ENCODE measurements at places on chromosomes 16 and 17.
A peak's percentile ranks its signal among the peaks of the same experiment; 100 is the strongest.

- no peak for DNase-seq
Measured at GRCh38 chr17:65220732-65221131, 83.6 kb downstream of the RGS9 start.

- no peak for DNase-seq
Measured at GRCh38 chr17:75147878-75148546, 6.3 kb downstream of the JPT1 start.

GRCh38 chr17:39753514-39754160 lies 15.9 kb downstream of the GRB7 start:
- DNase-seq, result peak; percentile 54

GRCh38 chr16:12318661-12319427 lies 342.3 kb downstream of the SNX29 start:
- DNase-seq, result no peak

GRCh38 chr17:61294777-61295176 lies 104.9 kb upstream of the TBX2 start:
- peak; percentile 1 for DNase-seq

DNA sequence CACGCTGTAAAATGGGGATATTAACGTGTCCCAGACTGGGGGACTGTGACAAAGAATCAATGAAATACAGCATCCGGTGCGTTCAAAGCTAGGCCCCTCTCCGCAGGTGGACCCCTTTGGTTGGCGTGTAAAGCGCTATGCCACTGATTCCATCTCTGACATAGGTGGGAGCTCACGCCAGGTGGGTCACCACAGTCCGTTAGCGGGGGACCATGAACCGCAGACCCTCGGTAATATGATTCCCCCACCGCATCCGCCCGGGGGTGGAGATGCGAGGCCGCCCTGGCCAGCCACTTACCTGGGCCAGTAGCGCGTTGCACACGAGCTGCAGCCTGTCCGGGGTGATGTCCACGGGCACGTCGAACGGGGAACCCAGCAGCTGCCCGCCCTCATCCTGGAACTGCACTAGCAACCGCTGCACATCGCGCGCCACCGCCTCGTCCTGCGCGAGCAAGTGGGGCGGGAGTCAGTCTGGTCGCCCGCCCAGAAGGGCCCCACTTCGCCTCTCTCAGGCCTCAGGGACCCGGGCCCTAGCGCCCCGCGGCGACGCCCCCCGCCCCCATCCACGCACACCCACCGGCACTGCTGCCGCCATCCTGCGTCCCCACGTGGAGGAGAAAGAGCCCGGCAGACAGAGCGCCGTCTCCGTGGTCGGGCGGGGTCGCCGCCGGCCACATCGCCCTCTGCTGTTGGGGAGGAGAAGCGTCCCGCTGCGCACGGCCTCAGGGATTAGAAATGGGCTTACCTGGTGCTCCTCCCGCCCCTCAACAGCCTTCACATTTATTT lies at the start of gene NLE1:
Gene NLE1, minus strand, starts transcription at position 623 of the 786 bp plus-strand sequence. Its CDS starts 28 bp downstream, at position 595.
- DNase-seq, result peak; percentile 82

- no peak for DNase-seq
Measured at GRCh38 chr17:71825687-71826086, 295.1 kb upstream of the SOX9 start.

DNA sequence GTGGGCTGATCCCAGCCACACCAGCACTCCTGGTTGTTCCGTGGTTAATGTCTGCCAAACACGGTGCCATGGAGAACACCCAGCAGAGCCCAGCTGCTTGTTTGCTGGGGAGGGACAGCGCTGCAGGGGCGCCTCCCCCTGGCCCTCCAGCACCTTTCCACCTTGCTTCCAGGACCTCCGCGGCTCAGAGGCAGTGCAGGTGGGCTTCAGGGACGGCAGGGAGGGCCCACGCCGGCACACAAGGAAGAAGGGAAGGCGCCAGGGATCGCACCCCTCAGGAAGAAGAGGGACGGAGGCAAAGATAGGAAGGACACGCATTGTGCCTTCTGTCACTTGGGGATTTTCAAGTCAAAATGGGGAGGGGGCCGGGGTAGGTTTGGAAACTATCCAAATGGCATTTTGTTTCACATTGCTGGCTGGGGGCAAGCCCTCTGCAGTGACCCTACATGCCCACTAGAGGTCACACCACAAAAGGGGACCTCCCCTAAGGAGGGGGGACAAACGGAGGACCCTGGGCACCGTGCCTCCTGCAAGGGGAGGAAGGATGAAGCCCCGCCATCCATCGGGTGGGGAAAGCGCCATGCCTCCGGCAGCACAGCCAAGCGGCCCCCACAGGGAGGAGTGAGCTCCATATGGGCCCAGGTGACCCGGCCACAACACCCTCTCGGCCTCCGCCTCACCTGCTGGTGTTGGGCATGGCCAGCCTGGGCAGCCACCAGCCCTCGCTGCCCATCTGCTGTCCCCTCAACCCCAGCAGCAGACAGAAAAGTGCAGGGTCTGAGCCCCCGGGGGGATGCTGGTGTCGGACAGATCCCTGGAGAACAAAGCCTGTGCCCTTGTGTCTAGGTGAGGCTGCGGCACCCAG lies 7.5 kb upstream of the C16orf95 start:
- peak; percentile 26 for DNase-seq

DNA sequence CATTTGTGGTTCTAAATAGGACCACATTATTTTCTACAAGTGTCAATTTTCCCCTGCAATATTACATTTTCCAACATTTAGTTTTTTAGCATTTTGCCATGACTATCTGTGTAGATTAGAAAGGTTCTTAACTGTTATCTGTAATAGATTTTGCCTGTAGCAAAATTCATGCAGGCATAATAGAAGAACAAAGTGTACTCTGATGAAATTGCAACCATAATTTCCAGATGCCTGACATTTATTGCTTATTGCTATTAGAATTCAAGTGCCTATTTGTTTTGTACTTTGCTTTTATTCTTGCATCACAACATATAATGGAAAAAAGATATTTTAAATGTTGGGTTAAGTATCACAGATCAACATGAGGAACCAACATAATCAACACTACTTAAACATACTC lies 337.7 kb downstream of the TOX3 start:
- no peak for DNase-seq

DNA sequence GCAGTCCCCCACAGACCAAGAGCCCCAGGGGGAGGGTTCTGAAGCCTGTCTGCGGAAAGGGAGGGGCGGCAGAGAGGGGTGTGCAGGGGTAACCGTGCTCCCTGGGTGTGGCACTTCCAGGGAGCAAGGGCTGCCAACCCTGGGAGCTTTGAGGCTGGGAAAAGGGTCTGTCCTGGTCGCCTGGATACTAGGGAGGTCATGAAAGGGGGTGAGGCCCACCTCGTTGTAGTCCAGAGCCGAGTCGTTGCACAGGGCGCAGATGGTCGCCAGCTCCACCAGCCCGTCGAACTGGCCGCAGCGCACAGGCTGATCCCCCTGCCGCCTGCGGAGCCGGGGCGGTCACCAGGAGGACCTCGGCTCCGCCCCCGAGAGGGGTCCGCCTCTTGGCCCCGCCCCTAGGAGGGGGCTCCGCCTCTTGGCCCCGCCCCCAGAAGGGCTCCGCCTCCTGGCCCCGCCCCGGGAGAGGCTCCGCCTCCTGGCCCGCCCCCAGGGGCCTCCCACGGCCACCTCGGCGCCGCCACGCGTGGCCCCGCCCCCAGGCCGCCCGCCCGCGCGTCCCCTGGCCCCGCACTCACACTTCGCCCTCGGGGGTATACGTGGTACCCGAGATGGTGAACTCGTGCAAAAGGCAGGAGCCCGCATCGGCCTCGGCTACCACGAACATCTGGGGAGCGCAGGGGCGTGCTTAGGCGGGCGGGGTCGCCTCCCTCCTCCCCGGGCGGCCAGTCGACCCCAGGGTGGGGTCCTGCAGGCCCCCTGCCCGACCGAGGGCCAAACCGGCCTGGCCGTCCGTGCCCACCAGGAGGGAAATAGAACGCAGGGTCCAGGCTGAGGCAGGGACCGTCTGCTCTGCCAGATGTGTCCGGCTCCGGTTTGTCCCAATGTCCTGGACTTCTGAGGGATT lies 19.5 kb downstream of the ATP2A3 start:
- no peak for DNase-seq

DNA sequence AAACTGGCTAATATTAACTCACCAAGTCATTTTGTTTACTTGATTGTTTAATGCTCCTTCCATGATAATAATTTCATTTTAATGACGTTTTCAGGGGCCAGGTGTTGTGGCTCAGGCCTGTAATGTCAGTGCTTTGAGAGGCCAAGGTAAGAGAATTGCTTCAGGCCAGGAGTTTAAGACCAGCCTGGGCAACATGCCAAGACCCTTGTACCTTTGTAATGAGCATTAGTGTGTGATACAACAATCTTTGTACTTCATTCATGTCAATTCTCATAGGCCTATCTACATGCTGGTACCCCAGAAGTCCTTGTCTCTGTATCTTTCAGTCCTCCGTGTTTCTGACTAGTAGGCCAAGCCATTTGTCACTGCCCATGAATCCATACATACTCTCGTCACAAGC lies 296.9 kb downstream of the ZFHX3 start:
- no peak for DNase-seq

DNA sequence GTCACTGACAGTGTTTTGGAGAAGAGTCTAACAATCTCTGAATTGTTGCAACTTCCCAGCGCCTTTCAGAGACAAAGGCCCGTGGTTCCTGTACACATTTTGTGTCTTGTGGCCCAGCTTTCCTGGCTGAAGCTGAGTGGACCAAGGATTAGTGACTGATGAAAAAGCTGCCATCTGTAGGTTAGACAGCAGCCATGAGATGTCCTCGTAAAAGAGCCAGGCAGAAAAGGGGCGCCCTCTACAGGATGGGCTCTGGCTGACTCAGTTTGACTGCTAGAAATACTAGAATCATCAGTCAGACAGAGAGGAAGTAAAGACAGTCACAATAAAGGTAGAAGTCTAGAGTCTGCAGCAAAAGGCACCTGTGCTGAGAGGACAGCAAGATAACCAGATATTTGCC lies 26.5 kb upstream of the NF1 start:
- no peak for DNase-seq

DNA sequence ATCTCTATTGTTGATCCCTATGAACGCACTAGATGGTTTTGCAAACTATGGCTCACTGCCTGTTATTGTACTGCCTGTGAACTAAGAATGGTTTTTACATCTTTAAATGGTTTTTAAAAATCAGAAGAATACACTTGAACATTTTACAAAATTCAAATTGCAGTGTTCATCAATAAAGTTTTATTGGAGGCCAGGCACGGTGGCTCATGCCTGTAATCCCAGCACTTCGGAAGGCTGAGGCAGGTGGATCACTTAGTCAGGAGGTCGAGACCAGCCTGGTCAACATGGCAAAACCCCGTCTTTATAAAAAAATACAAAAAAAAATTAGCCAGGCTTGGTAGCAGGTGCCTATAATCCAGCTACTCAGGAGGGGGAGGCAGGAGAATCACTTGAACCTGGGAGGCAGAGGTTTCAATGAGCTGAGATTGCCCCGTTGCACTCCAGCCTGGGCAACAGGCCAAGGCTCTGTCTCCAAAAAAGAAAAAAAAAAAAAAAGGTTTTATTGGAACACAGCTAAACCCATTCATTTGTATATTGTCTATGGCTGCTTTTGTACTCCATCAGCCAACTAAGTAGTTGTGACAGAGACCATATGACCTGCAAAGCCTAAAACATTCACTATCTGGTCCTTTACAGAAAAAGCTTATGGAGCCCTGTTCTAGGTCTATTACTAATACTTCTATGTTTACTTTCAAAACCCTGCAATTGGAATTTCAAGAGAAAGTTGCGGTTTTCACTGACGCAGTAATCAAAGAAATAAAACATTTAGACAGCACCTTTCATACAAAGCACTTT lies 18.9 kb downstream of the IKZF3 start:
- no peak for DNase-seq

DNA sequence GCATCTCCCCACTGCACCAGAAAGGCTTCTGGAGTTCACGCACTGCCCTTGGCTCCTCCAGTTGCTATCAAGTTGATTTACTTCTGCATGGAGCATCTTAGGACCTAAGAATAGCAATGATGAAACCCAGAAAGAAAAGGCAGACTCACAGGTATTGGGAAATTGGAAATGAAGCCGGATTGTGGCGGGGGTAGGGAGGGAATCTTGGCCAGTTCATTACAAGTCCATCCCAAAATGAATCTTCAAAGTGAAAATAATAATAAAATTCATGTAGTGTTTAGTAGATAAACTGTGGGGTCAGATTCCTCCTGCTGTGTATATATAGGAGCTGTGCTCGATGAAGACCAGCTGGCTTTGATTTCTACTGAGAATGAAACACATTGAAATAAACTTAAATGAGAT lies 33.7 kb downstream of the TEKT3 start:
- DNase-seq, result no peak

GRCh38 chr16:69307856-69308255 lies 3.3 kb upstream of the VPS4A start:
- DNase-seq, result no peak

GRCh38 chr17:72502371-72503341 lies 381.8 kb downstream of the SOX9 start:
- no peak for DNase-seq

DNA sequence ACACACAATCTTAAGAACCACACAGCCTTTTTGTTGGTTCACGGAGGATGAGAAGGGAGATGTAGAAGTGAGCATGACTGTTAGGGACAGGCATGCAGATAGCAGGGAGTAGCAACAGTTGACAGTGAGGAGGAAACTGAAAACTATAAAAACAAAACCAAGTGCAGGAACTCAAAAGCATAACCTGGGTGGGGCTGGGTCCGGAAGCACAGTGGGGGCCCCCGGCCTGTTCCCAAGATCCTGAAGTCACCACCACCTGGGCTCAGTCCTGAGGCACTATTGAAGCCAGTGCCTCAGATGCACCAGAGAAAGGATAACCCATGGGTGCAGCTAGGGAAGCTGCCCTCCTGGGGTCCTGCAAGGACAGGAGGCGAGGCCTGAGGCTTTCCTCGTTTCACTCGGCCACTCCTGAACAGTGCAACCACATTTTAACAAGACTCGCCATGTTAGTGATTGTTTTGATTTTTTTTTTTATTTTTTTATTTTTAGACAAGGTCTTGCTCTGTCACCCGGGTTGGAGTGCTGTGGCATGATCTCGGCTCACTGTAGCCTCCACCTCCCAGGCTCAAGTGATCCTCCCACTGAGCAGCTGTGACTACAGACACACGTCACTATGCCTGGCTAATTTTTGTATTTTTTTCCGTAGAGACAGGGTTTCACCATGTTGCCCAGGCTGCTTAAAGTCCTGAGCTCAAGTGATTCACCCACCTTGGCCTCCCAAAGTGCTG lies 27.7 kb upstream of the CBX4 start:
- no peak for DNase-seq

DNA sequence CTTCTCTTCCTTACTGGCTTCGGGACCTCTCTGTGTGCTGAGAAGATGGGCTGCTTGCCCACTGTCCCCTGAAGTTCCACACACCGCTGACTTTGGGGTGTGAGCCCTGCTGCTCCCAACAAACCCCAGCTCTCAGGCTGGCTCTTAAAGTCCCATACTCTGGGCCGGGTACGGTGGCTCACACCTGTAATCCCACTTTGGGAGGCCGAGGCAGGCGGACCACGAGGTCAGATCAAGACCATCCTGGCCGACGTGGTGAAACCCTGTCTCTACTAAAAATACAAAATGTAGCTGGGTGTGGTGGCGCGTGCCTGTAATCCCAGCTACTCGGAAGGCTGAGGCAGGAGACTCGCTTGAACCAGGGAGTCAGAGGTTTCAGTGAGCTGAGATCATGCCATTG lies 17.2 kb downstream of the CD7 start:
- no peak for DNase-seq

GRCh38 chr16:57941016-57941664 lies 29.8 kb downstream of the CNGB1 start:
- DNase-seq, result no peak

- DNase-seq, result no peak
Measured at GRCh38 chr17:5045496-5045895, 10.3 kb upstream of the SLC52A1 start.
